ENCODE measurements at places on chromosomes 1 and 21.

DNA sequence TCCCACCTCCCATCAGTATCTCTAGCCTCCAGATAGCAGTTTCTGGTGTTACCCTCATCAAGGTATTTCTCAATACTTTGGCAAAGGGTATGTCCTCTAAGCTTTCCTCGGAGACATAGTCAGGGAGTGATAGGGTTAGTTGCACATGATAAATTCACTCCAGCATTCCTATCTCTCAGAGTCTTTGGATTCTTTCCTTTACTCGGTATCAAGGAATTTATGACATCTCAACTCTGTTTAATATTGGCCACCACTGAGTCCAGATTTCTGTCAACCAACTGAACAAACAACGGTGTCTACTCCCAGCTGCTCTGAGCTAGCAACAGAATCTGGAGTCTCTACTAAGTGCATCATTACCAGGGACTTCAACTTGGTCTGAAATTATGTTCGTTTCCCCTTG, 233.4 kb downstream of the TM2D1 start:
- no peak for DNase-seq

- DNase-seq = no peak
These were observed 258.0 kb downstream of the LTN1 start for GRCh38 chr21:28734522-28735175.

DNA sequence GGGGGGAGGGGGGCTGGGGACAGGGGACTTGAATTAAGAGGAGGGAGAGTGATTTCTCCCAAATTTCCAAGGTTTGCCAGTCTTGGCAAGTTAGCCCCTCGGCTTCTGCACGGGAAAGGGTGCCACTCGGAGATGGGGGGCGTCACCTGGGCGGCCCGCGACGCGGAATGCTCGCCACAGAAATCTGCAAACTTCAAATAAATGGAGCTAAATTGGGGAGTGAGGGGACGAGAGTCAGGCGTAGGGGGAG, 885 bp upstream of the SSBP3 start:
- DNase-seq = no peak

- peak; percentile 21 for DNase-seq
These were observed 151.1 kb upstream of the DPT start for GRCh38 chr1:168879896-168880734.

- no peak for DNase-seq
These were observed 163.1 kb upstream of the GRIK3 start for GRCh38 chr1:37197411-37197810.

DNA sequence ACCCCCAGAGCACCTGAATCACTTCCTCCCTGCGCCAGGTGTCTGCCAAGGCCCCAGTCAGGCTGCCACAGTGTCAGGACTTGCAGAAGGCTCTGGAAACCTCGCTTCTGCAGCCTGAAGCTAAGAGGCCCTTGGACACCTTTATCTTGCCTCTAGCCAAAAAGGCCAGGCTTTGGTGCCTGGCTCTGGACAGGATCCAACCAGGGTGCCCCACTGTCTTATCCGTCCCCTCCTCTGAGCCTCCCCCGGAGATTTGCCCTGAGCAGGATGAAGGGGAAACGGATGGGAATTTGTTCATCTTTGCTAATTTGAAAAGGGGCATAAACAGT, 12.8 kb upstream of the CLSTN1 start:
- DNase-seq = no peak

DNA sequence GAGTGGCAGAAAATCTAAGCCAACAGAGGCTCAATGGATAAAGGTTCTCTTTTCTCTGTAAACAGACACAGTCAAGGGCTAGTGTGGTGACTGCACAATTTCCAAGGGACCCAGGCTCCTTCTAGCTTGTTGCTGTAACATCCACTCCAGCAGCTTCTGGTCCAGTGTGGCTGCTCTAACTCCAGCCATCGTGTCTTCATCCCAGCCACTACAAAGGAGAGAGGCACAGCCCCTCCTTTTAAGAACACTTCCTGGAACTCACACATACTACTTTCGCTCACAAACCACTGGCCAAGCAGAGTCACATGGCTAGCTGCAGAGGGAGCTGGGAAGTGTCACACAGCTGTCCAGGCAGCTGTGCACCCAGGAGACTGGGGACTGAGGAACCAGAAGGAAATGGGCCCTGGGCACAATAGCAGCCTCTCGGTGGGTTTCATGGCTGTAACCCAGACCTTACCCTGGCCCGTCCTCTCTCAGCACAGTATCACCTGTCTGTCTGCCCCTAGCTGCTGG, 188.6 kb upstream of the VAMP3 start:
- no peak for DNase-seq

DNA sequence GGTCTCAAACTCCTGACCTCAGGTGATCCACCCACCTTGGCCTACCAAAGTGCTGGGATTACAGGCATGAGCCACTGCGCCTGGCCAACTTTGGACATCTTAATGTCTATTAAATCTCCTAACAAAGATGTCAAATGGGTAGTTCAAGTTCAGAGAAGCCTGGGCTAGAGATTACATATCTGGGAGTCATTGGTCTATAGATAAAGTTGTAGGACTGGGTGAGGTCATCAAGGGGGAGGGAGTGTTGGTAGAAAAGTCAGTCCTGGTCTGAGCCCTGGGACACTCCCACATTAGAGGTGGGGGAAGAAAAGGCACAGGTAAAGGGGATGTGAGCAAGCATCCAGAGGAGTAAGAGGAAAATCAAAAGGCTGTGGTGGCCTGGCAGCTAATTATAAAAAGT, 6.6 kb downstream of the UBIAD1 start:
- DNase-seq = no peak

GRCh38 chr1:39689635-39690034, 1.6 kb downstream of the HPCAL4 start:
- DNase-seq = peak; percentile 47

GRCh38 chr1:239898062-239898730, 193.5 kb upstream of the FMN2 start:
- DNase-seq = peak; percentile 91

GRCh38 chr1:105337420-105337819, 1587.7 kb downstream of the AMY1C start:
- no peak for DNase-seq

DNA sequence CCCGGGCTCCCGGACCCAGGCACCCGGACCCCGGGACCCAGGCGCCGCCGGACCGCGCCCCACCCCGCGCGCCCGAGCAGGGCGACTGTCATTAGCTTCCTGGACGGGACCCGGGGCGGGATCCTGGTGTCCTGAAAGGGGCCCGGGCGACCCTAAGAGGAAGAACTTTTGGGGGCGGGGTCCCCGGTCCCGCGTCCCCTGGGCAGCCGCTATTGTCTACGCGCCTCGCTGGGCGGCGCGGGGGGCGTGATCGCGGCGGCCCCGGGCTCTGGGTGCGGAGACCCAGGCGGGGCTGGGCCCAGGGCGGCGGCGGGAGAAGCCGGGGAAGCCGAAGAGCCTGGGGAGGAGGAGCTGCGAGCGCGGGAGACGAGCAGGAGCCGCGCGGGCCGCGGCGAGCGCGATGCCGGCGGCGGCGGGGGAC, 465 bp downstream of the HUNK start:
- DNase-seq = no peak

- DNase-seq = peak; percentile 82
These were observed 70.8 kb upstream of the RHOU start for GRCh38 chr1:228664399-228664914.

DNA sequence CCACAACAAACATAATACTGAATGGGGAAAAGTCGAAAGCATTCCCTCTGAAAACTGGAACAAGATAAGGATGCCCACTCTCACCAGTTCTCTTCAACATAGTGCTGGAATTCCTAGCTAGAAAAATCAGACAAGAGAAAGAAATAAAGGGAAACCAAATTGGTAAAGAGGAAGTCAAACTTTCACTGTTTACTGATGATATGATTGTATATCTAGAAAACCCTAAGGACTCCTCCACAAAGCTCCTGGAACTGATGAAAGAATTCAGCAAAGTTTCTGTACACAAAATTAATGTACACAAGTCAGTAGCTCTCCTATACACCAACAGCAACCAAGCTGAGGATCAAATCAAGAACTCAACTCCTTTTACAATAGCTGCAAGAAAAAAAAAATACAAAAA, 6.9 kb upstream of the F13B start:
- no peak for DNase-seq

- DNase-seq = peak; percentile 63
These were observed 12.9 kb upstream of the PODN start for GRCh38 chr1:53048960-53049573.

GRCh38 chr1:94980582-94981574, 54.0 kb upstream of the CNN3 start:
- no peak for DNase-seq

DNA sequence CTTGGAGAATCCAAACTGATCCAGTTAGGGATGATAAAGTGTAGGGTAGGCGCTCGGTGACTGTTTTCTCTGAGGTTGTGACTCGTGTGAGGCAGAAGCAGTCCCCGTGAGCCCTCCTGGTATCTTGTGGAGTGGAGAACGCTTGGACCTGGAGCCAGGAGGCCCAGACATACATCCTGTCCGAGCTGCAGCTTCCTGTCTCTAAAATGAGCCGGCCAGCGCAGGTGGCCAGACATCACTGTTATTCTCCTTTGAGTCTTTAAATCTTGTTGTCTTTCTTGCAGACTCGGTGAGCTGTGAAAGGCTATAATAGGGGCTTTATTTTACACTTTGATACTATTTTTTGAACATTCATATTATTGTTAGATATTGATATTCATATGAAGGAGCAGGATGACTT, 12.3 kb downstream of the PCSK9 start:
- DNase-seq = no peak

DNA sequence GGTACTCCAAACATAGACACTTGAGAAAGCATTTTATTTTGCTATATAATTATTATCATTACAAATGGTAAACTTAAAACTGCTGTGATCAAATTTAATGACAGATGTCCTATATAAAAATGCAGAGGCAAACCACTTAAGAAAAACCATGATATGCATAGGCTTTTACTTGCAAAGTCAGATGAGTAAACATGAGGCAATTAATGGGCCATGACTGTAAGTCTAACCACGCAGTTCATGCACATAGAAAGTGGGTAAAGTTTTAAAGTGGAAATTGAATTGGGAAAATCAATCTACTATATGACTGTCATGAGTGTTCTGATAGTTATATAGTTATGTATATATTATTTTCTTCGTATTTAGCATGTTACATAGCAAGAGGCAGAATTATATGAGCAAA, 219.2 kb downstream of the PTPRC start:
- DNase-seq = no peak

GRCh38 chr1:173255214-173255813, 48.2 kb upstream of the TNFSF4 start:
- DNase-seq = no peak

- DNase-seq = no peak
These were observed 12.6 kb downstream of the KRTAP10-1 start for GRCh38 chr21:44527156-44527982.

DNA sequence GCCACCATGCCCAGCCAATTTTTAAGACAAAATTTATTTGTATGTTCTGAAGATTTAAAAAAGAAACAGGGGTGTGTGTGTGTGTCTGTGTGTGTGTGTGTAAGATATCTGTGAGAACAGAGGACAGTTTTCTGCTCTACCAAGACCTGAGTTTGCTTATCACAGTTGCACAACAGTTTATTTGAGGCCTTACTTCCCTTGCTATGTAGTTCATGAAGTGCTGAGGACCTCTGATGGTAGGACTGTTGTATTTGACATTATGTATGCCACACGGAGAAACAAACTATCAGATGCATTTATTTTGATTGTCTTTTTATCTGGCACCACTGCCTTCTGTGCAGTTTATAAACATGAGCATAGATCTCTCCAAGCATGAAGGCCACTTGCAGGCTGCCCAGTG, 355.2 kb downstream of the PBX1 start:
- peak; percentile 63 for DNase-seq

DNA sequence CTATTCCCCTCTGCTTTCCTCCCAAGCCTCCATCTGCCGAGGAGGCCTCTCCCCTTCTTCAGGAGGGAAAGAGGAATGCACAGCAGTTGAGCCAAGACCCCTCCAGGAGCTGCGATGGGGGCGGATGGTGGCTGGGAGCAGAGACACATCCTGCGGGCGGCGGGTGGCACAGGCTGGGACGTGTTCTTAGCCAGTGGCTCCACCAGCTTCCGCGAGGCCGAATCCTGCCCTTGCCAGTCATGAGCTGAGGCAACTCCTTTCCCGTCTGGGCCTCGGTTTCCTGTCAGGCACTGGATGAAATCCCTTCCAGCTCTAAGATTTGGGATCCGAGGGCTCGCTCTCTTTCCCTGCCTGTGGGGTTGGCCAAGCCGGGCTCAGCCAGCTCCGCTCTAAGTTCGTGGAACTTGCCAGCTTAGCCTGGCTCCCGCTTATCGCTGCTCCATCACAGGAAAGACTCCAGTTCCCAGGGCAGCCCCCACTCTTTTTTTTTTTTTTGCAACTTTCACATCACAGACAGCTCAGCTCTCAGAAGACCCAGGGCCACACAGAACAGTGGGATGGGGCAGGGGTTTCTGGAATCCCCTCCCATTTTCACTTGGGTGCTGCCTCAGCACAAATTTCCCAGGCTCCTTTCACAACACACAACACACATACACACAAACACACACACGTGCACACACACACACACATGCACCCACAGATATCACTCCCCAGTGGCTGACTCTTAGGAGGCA, 506 bp downstream of the MYOM3 start:
- no peak for DNase-seq

GRCh38 chr1:89935235-89935634, 59.7 kb upstream of the ZNF326 start:
- peak; percentile 75 for DNase-seq

- no peak for DNase-seq
These were observed 12.8 kb downstream of the ZDHHC18 start for GRCh38 chr1:26839339-26839722.

DNA sequence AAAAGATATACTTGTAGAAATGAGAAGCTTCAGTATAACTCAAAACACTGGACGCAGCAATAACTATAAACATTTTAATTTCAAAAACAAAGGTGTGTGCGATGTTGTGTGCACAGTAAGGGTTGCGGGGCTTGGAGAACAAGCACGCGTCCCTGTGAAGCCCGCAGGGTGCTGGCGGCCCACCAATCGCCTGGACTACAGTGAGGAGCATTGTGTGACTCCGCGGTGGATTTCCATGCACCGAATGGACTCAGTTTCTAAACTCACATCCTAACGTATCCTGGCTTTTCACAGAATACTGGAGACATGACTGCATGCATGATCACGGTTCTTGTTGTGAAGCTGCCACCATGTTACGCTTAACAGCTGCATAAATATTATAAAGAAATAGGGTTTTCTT, 33.0 kb downstream of the NTPCR start:
- DNase-seq = no peak

- DNase-seq = peak; percentile 84
These were observed 1.0 kb upstream of the ATP2B4 start for GRCh38 chr1:203625628-203626019.

- DNase-seq = no peak
These were observed 59.3 kb upstream of the NTPCR start for GRCh38 chr1:232891071-232891470.
